ENCODE measurements at places on chromosomes 7 and 10. TPM values are rescaled to one million over a fixed set of nuclear protein-coding genes. Genes with fewer than 3 reads are reported as not detected.

Gene MCM10
- 3.9 TPM for total RNA-seq

Gene OR2F2
- total RNA-seq, result not detected

Gene CCDC7
- 9.6 TPM for total RNA-seq

Gene GCK
- 0.21 TPM for total RNA-seq

Gene BTBD16
- total RNA-seq, result not detected

Gene ODAD2
- not detected for total RNA-seq

Gene KCP
- 0.72 TPM for total RNA-seq

Gene NMT2
- total RNA-seq, result 12.8 TPM
